ENCODE measurements at places on chromosomes 1 and 21.

DNA sequence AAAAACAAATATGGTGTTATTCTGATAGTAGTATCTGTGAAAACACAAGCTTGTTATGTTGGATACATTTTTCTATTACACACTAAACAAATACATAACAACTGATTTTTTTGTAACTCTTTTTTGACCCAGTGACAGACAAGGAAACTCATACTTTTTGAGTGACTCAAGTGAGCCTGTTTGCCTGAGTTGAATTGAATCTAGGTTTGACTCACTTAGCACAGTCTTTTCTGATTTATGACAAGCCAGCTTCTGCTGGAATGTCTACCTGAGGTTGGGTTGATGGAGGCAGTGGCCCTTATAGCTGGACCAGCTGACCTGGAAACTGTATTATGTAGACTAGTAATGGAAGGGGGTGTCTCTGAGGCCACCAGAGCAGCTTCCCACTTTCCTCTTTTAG is 4.2 kb upstream of the CLCA4 start:
- DNase-seq = no peak

GRCh38 chr1:214475746-214476145 is 75.7 kb downstream of the PTPN14 start:
- no peak for DNase-seq

- DNase-seq = no peak
These were observed 1.6 kb downstream of the UBASH3A start for GRCh38 chr21:42405064-42406013.

- DNase-seq = no peak
These were observed 80.2 kb upstream of the CHODL start for GRCh38 chr21:18164483-18164882.

- no peak for DNase-seq
These were observed 38.0 kb downstream of the PCNT start for GRCh38 chr21:46361935-46362334.

GRCh38 chr1:237672748-237673147 is 218.0 kb downstream of the ZP4 start:
- peak; percentile 1 for DNase-seq

- DNase-seq = no peak
These were observed 83.7 kb upstream of the KAZN start for GRCh38 chr1:14514739-14515138.
